Activated naive CD4-positive, alpha-beta T cell treated with anti-CD3 and anti-CD28 coated beads for 36 hours (primary cell): ENCODE measurements at places on chromosomes 12 and 14.

- peaks cover 20% of the 10 kb centered on the region for H3K36me3 ChIP-seq
- no peak for DNase-seq
- H3K4me1 ChIP-seq, result no peaks in the 10 kb centered on the region
- H3K27ac ChIP-seq, result no peak overlapping the region
These were observed 8.0 kb downstream of the IFT43 start for GRCh38 chr14:75993567-75994041.

DNA sequence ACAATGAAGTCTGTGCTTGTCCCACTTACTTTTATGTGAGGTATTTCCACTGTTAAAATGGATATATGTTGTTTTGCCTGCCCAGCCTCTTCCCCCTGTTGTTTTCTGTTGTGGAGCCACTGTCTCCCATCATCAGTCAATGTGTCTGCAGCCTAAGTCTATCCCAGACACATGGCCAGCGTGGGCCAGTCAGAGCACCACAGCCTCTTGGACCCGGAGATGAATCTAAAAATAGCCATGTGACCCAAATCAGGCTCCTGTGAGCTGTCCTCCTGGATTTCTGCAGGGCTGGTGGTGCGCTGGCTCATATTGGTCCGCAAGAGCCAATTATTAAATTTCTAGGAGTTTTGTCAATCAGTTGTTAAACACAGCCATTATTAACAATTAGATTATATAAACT, 44.0 kb upstream of the PRICKLE1 start:
- H3K36me3 ChIP-seq, result no peaks in the 10 kb centered on the region
- no peak overlapping the region for H3K27ac ChIP-seq
- no peak overlapping the region for H3K4me3 ChIP-seq
- no peaks in the 10 kb centered on the region for H3K4me1 ChIP-seq

GRCh38 chr12:112846619-112847018, 55.1 kb downstream of the RPH3A start:
- no peak for DNase-seq
- no peak overlapping the region for H3K27ac ChIP-seq
- no peak overlapping the region for H3K4me3 ChIP-seq
- no peaks in the 10 kb centered on the region for H3K36me3 ChIP-seq

DNA sequence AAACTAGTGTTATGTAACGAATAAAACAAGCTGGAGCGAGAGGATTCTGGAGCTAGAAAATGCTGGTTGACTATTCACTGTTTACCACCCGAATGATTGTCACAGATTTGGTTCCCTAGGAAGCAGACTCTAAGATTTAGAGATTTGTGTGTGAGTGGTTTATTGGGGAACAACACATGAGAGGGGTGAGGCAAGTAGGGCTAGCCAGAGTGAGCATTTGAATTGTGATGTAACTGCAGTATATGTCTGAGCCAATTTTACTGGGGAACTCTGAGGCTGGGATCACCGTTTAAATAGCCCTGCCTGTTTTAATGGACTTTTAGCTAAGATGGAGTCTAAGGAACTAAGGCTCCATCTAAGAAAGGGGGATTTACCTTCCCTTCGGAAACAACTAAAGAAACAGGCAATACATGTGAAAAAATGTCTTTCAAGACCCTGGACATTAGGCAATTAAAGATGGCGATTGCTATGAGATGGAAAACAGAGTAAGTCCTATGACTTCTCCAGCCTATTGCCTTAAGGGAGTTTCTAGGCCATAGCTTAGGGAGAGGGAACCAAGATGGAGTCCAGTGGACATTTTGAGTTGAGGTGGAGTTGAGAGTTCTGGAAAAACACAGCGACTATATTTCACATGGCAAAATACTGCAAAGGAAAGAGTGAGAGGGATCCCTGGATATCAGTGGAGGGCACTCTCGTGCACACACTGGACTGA, 6.3 kb downstream of the MGP start:
- H3K36me3 ChIP-seq, result no peaks in the 10 kb centered on the region
- peaks cover 16% of the 10 kb centered on the region for H3K4me1 ChIP-seq
- no peaks in the 10 kb centered on the region for H3K27me3 ChIP-seq
- DNase-seq, result no peak
- H3K4me3 ChIP-seq, result no peak overlapping the region
